ENCODE measurements at places on chromosomes 4 and X.

DNA sequence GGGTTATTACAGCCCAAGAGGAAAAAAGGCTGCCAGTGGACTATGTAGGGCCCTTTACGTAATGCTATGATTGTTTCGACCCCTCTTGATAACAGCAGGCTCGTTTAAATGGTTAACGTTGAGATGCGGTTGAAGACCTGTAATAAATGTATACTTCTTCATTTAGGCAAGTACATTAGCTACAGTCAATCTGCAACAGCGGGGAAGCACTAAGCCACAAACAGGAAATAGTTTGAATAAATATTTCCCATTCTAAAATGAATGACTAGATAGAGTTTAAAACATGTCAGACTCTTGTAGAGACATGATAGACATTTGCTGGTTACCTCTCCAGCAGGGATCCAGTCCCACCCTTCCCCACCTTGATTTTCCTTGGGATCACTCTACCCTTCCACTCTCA, 38.1 kb upstream of the STIM2 start:
- no peak for DNase-seq

DNA sequence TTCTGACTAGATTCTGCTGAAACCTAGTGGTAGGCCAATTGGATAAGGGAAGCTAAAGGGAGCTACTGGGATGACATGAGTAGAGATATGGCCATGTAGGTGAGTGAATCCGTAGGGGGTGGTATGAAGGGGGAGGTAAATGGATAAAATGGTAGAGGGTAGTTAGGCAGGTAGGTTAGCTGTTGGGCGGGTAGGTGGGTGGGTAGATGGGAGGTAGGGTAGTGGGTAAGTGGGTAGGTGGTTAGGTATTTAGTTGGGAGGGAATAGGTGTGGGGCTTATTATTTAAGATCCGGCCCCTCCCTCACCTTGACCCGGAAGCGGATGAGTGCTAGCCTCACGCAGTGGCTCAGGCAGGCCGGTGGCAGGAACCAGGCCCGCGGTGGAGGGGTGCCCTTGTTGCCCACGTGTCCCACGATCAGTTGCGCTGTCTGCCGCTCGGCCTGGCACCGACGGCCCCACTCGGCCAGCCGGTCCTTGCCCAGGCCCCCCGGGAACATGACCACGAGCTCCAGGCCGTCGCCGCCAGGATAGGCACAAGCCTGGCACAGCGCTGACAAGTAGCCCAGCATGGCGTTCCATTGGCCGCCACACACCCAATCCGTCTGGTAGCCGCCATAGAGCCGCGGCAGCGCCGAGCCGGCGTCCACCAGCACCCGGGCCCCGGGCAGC, 725 bp downstream of the FAM120C start:
- DNase-seq, result peak; percentile 67

DNA sequence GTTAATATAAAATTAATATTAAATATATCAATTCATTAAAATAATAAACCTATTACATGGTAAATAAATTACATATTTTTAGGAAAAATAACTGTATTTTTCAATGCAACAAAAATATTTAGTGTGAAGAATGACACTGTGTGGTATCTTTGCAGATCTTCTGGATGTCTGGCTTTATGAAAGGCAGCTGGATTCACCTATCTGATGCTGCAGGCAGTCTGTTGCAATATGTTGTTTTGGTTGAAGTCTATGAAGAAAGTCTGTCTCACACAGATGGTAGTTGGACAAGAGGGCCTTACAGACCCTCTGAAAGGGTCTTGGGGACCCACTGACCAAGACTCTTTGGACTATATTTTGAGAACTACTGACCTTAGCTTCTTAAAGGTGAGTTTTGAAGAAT, 89.1 kb upstream of the TMEM150C start:
- DNase-seq, result no peak

DNA sequence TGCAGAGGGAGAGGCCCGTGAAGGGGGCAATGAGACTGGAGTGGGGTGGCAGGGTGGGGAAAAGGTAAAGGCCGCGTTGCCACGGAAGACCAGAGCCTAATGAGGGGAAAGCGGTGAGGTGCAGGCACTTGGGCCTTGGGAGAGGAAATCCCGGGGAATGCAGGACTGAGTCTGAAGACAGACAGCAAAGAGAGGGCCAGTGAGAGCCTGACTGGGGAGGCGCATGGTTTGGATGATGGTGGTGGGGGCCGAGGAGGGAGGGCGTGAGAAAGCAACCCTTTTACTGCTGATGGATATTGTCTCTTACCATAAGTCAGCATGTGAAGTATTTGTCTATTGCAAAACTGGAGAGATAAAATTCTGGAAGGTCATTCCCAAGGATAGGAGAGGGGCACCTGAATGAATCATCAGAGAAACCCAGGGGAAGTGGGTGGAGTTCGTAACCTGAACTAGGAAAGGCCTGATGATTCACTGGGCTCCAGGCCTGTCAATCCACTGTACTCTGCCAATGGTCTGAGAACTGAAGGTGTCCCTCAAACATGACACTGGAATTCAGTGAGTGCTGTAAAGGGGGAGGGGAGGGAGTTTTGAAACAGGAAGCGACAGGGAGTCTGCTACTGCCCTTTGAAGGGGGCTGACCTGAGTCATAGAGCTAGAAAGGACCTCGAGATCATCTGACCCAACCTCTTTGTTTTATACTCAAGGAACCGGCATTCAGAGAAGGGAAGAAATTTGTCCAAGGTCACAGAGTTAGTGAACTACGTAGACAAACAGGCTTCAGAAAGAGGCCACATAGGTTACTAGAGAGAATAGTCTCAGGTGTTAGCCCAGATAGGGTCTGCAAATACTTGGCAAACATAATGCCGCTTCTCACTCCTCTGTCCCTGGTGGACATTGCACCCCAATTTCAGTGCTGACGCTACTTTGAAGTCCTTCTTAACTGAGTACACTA, 52.2 kb downstream of the NALF2 start:
- DNase-seq, result no peak

DNA sequence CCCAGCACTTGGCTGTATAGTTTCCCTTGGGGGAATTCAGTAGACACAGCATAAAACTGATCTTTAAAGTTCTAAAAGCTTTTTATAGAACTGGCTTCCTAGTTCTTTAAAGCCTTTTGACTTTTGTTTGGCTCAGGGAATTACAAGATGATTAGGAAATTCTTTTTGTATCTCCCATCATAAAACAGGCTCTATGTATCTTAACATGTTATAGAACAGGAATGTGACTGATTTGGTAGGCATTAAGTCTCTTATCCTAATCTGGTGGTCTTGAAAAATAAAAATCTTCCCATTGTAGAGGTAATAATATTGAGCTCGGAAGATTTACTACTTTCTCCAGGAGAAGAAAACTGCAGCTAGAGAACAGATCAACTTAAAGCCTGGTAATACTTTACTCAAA, 262.7 kb downstream of the KCNIP4 start:
- DNase-seq, result no peak

DNA sequence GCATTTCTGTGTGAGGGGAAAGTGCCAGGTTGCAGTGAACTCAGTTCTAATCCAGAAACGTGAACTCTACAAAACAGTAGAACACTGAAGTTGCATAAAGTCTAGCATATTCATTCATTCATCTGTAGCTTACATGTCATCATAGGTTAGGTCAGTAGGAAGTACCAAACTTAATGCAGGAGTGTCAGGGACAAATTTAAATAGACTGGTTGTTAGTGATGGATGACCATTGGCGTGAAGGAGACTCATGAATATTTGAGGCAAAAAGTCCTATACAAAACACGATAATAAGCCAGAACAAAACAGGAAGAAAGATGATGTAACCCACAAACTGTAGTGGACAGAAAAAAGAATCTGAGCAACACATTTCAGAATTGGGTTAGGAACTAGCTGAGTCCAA, 592.8 kb upstream of the PCDH10 start:
- DNase-seq, result no peak

DNA sequence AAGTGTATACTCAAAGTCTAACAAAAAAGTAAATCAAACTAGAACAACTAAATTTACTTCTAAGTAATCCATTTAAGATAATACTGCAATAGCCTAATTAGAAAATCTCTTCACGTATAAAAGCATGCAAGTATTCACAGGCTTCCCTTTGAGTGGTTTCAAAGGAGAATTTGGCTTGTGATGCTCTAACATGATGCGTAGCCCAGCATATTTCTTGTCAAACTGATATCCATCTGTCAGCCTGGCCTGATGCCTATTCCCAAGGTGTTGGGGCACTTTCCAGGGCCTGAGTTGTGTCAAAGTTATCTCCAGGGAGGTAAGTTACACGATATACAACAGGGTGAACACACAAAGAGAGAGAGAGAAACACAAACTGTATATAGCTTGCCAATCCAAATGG, 287.0 kb upstream of the MAGEB18 start:
- no peak for DNase-seq

GRCh38 chrX:44876086-44876485, 3.1 kb downstream of the KDM6A start:
- DNase-seq, result no peak

- no peak for DNase-seq
These were observed 95.5 kb downstream of the SOWAHB start for GRCh38 chr4:76802236-76803021.

- DNase-seq, result no peak
These were observed 10.1 kb downstream of the PDLIM3 start for GRCh38 chr4:185524888-185525863.

GRCh38 chr4:47263721-47264120, 199.8 kb downstream of the COMMD8 start:
- DNase-seq, result no peak
